CD4-positive, alpha-beta T cell treated with Interleukin-4 for 4 hours (primary cell): ENCODE measurements at places on chromosomes 11 and 22.

DNA sequence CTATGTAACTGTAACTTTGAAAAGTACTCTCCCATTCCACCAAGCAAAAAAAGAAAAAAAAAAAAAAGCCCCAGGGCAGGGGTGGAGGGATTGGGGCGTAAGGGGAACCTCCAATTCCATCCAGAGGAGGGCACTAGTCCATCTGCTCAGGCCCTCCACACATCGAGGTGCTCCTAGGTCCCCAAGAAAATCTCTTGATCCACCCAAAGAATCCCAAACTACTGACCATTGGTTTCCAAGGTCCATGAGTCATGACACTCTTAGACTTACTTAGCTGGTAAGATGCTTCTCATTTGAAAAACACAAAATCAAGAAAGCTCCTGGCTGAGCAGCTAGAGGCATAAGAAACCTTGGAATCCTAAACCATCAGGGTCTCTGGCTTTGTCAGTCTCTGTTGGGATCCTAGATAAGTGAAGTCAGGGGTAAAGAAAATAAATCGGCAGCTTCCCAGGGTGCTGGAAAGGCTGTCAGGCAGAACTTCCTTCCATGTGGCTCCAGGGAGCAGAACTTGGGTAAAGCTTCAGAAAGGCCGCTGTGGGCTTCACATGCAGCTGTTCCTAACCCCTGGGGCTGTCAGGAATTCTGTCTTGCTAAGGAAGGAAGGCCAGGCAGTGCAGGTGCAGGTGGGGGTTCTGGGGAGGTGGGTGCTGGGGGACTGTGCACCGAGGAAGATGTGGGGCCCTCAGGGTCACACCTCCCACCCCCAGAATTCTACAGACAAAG lies 49.4 kb upstream of the ADA2 start:
- no peak for DNase-seq

DNA sequence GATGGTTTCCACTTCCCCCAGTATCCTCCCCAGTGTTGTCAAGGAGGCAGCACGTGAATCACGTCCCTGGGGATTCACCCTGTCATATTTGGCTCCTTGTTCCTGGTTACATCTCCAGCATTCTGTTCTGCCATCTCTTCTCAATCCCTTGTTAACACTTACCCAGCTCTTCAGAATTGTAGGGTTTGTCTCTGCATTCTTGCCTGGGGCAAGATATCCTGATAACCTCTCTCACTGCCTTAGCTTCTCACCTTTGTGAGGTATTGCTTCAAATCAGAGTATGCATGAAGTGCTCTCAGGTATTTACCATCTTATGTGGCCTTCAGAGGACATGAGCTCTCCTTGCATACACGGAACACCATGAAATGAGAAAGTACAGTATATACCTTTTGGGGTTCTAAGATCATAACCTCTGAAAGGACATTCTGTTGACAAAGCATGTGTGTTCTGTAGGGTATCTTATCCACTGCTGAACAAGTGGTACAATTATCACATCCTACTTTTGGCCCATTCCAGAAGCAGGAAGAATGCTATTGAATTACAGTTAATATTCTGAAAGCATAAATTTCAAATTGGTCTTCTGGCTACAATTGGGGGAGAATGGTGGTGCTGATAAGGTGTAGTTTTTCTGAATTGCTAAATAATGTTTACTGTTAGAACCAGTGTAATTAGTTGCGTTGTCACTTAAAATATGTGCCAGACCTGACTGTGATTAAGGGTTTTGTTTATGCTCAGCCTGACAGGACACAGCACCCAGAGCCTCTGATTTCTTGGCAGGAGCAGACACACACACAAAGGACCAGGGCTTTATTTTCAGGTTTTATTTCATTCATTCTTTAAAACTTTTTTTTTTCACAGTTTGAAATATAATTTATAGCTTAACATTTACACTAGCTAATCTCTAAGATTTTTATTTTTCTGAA lies 32.7 kb downstream of the VSTM5 start:
- DNase-seq = no peak

- no peak for DNase-seq
Observed at GRCh38 chr11:6307876-6308275, 12.4 kb downstream of the CAVIN3 start.

GRCh38 chr11:45193695-45194094 lies 47.3 kb downstream of the PRDM11 start:
- no peak for DNase-seq

GRCh38 chr11:114194702-114195101 lies 101.5 kb upstream of the NNMT start:
- no peak for DNase-seq

- DNase-seq = peak; percentile 55
Observed at GRCh38 chr11:96168623-96169022, 174.4 kb downstream of the MAML2 start.

DNA sequence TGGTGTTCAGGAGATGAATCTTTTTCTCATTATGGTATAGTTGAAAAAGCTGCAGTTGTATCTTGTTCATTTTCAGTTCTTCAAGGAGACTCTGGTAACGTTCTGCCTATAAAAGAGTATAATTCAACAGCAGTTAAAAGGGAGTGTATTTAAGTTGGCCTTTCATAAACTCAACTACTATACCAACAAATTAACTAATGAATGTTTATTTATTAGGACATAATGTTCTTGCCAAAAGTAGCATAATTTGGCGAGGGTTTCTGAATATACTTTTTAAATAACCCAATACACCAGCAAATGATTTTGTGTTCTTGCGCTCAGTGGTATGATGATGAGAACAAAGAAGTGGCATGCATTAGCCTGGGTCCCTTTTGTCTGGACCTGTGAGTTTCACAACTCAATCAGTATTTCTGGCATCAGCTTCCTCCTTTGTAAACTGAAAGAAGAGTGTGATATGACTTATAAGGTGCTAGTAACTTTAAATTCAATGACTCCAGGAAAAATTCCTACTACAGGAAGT lies 10.9 kb downstream of the SMC1B start:
- DNase-seq = no peak

DNA sequence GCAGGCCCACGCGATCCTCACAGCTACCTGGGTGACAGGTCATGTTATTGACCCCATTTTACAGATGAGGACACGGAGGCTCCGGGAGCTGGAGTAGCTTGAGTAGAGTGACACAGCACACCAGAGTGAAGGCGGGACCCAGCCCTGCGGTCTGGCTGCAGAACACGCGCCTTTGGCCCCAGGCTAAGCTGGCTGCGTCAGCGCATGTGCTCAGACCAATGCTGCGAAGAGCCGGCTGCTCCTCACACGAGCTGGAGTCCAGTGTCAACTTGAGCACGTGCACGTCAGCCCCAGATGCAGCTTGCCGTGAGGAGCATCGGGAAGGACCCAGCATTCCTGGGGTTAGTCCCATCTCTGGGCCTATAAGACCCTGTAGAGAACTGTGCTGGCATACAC lies 49.9 kb downstream of the SCUBE1 start:
- no peak for DNase-seq

DNA sequence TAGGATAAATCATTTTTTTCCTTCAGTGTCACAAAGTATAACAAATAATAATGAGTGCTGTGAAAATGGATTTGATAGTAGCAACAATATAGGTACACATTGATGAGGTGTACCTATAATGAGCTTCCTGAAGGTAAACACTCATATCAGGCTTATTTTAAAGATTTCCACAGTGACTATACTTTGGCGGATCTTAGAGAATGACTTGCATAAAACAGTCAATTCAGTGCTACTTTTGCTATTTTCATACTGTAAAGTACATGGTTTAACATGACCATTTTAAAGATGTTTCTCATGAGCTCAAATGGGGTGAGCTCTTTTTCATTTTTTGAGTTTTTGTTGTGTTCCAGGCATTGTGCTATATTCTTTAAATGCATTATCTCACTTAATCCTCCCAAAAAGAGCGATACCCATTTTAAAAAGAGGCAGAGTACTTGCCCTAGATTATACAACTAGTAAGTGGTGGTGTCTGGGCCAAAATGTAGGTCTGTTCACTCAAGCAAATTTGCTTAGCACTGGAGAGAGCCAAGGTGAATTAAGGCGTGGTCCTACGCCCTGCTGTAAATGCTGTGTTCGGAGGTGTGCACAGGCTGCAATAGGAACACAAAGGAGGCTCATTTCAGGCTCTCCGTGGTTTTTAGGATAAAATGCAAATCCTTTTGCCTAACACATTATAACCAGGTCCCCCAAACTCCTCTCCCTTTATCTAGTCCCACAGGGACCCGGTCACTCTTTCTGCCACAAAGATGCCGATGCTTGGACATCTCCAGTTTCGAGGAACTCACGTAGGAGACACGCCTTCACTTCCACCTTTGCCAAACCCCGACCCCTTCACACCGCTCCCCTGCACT lies 617 bp upstream of the ALKBH3 start:
- no peak for DNase-seq

GRCh38 chr11:71140206-71140919 lies 112.0 kb downstream of the SHANK2 start:
- DNase-seq = no peak

DNA sequence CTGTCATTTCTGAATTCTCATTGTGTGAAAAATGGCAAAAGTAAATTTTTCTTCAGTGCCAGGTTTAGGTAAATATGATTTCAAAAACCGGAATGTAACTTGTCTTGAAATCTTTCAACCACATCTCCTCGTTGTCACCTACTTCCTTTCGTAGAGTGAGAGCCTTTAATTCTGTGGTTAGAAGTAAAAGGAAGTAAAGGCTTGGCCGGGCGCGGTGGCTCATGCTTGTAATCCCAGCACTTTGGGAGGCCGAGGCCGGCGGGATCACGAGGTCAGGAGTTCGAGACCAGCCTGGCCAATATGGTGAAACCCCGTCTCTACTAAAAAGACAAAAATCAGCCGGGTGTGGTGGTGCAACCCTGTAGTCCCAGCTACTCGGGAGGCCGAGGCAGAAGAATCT lies 29.8 kb downstream of the SGSM3 start:
- DNase-seq = peak; percentile 65

- DNase-seq = peak; percentile 14
Observed at GRCh38 chr11:1573077-1573902, 1.2 kb upstream of the DUSP8 start.

- no peak for DNase-seq
Observed at GRCh38 chr22:49829044-49829853, 1.6 kb upstream of the BRD1 start.

DNA sequence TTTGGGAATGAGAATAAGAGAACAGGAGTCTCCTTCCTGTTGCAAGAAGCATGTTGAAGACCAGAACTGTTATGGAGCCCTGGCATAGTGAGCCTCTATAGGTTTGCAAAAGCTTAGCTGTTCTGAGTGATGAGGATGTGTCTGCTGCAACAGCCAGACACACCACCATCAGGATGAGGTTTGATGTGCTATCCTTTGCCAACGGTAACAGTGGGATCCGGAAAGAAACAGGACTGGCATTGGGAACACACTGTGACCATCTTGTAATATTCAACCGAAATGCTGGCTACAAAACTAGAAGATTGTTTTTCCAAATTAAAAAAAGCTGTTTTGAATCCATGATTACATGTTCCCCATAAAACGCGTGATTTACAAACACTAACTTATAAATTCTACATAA lies 117.0 kb downstream of the ME3 start:
- no peak for DNase-seq

- no peak for DNase-seq
Observed at GRCh38 chr22:37920126-37920525, 14.0 kb downstream of the MICALL1 start.

GRCh38 chr22:33451866-33452469 lies 393.8 kb upstream of the SYN3 start:
- no peak for DNase-seq

DNA sequence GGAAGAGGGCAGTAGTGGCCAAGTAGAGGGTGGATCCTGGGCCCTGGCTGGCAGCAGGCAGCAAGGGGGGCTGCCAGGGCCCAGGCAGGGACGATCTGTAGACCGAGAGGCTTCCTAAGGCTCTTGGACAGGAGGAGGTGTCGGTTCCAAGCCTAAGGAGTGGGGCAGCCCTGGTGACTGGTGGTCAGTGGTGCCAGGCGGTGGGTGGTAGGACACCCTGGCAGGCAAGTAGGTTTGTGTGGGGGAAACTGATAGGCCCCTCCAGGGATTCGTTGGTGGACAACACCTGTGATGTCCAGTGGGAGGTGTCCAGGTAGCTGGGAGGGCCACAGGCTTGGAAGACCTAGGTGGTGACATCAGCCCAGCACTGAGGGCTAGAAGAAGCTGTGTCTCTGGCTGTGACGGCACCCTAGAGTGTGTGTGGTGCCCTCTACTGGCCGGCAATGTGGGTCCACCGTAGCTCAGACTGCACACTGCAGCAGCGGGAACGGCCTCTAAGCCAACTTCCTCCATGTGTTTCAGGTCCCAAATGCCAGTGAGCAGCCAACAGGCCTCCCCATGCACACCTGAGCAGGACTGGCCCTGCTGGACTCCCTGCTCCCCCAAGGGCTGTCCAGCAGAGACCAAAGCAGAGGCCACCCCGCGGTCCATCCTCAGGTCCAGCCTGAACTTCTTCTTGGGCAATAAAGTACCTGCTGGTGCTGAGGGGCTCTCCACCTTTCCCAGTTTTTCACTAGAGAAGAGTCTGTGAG lies 9.4 kb upstream of the SAMM50 start:
- DNase-seq = peak; percentile 49

- DNase-seq = no peak
Observed at GRCh38 chr11:118957549-118957948, 1.5 kb downstream of the UPK2 start.

GRCh38 chr22:35631597-35631996 lies 14.5 kb upstream of the MB start:
- DNase-seq = no peak

DNA sequence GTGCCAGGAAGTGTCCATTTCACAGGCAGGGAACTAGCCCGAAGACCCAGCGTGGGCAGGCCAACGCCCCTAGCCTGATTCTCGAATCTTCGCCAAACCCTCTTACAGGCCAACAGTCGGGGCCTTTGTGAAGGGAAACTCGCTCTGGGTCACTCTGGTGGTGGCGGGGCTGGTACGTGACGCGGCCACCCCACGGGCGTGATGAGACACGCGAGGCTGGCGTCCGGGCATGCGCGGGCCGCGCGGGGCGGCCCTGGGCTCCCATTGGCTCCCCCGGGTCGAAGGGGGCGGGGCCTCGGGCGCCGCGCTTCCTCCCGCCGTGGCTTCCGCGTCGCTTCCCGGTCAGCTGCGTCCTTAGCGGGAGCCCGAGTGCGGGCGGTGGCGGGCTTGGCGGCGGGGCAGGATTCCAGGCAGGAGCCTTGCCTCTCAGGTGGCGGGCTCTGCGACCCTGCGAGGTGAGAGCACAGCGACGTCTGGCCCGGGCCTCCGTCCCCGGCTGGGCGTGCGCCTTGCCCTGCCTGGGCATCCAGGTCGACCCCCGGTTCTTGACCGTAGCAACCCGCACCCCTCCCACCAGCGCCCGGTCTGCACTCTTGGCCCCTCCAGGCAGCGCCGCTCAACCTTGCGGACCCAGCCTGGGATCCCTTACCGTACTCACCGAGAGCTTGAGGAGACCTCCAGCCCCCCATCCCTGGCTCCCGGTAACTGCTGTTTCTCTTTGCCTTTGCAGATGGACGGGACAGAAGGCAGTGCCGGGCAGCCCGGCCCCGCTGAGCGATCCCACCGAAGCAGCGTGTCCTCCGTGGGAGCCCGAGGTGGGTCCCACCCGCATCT lies at the start of gene FRMD8:
FRMD8 (plus strand) TSS at position 331 of the 834 bp plus-strand sequence; CDS start at position 731, 400 bp downstream.
- peak; percentile 85 for DNase-seq

- no peak for DNase-seq
Observed at GRCh38 chr22:28450109-28450508, 229.5 kb downstream of the TTC28 start.
